ENCODE measurements at places on chromosomes 2 and 18.
A peak's percentile ranks its signal among the peaks of the same experiment; 100 is the strongest.

DNA sequence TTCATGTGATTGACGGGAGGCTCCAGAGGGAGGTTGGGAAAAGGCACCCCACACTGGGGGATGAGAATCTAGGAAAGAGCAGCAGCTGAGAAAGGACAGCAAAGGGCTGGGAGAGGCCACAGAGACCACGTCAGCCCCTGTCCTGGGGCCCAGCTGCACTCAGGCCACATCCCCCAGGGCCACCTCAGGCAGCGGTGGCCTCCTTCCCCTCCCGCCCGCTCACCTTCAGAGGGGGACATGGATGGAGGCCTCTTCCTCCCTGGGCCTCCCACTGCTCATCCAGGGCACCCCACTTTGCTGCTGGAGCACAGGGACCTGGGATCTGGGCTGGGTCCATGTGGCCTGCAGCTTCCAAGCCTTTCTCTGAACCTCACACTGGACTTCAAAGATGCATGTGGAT, 199.8 kb upstream of the HDAC4 start:
- DNase-seq = no peak

DNA sequence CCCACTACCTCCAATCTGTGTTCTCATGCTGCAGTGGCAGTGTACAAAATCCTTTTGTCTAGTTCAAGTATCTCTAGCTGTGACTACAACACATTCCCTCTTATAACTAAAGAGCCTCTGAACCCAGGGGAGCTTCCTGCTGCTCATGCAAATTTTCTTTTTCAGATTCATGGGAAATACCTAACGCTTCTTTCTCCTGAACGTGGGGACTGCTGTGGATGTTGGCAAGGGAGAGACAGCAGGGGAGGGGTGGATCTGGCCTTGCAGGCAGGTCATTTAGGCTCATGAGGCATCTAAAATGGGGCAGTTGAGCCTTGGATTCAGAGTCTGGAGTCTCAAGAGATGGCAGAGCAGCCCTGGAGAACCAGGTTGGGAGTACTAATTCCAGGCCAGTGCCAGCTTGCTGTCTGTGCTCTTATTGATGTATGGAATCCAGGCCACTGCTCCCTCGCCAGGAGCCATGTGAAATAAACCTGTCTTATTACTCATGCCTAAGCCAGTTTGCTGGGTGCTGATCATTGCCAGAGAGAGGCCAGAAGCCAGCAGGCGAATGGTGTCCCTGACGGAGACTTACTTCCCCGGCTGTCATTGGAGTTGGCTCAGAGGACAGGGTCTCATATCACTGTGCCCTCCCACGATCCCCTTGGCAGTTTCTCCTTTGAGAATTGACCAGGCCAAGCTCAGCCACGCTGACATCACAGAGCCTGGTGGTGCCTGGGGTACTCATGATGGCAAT, 29.2 kb upstream of the TNP1 start:
- no peak for DNase-seq

DNA sequence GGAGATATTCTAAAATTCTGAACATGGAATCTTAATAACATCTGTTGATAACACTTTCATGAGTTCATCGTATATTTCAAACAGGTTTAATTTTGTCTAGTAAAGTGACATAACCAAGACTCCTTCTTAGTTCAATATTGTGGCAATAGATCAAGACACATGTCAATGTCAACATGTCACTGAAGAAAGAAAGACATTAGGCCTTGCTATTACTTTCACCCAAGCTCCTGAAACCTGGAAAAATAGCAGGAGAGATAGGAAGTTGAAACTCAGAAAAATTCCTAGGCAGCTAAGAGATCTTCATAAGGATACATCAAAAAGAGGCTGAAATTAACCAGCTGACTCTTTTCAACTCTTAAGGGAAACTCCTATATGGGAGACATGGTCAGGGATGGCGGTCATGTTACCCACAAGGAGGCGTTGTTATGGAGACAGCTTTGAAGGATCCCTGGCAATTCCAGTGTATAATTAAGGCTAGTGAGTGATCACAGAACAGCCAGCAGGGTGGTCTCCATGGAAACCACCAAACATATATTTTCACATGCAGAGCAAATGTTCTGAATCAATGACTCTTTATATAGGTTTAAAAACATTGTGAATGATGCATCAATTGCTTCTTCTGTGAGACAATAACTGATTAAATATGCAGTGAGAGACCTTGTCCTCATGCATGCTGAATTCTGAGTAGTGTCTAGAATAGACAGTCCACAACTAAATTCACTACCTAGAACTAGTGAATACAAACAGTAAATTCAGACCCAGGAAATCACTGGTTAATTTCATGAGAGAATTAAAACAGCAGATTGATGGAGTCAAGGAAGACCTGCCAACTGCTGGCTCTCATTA, 115.3 kb upstream of the RIOK3 start:
- DNase-seq = no peak

GRCh38 chr2:128446049-128446873, 127.6 kb upstream of the HS6ST1 start:
- no peak for DNase-seq

GRCh38 chr18:76113101-76113500, 381.9 kb downstream of the ZNF516 start:
- no peak for DNase-seq

DNA sequence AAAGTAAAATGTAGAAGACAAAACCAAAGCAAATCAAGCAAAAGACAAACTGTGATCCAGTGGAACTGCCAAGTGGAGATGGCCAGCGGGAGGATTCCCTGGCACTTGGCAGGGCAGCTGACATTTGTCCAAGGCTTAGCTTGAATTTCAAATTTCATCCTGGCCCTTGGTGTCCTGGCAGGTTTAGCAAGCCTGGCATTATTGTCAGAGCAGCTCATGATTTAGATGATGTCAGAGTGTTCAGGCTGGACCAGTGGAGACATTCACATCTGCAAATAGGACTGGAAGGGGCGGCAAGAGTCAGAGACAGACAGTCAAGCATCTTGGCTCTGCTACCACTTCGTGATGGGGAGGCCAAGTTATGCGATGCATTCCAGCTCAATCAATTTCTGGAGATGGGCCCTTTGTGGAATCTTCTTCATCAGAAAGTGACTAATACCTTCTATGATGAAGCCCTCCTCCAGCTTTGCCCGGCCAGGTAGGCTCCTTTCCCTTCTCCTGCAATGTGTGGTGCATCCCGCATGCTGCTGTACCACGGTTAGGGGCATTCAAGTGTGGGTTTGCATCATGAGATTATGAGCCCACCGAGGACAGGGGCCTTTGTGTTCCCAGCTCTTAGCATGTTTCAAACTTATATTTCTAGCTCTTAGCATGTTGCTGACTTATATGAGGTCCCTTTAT, 199.7 kb downstream of the ANKRD30B start:
- DNase-seq = no peak

DNA sequence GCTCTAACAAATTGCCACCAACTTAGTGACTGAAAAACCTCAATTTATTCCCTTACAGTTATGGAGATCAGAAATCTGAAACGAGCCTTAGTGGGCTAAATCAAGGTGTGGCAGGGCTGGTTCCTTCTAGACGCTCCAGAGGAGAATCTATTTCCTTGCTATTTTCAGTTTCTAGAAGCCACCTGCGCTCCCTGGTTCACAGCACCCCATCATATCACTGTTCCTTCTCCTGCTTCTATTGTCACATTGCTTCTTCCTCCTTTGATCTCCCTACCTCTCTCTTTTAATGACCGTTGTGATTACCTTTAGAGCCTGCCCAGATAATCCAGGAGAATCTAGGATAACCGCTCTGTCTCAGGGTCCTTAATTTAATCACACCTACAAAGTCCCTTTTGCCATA, 596.6 kb downstream of the PLCL1 start:
- no peak for DNase-seq

GRCh38 chr18:76456018-76456750, 38.9 kb downstream of the ZNF516 start:
- no peak for DNase-seq

DNA sequence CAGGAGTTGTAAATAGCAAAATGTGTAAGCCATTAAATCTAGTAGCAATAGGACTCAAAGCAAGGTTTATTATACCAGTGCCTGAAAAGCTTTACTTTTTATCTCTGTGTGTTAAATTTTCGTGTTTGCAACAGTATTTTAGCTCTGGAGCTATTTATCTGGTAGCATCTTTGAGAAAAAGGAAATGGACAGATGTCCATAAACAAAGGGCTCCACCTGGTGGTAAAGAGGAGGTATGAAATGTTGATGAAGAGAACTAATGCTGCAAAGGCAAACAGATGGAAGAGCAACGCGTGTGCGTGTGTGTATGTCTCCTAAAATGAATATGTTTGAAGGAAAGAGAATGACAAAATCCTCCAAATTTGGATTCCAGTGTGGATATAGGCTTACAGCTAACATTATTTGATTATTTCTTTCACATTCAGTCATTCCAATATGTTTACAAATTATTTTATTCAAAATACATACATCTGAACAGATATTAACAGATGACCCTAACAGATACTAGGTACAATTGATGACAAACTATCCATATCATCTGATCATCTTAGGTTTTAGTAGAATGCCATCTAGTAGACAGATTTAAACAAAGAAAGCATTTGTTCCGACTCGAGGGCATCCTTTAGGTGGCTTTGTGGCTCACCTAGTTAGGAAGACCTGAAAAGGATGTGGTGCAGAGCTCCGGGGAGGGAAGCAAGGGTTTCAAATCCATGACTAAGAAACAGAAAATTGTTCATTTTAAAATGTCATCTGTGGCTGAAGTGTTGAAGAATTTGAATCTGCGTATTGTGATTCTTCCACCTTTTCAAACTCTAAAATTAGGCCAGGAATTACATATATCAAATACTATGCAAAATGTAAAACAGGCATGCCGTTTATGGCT, 383.3 kb downstream of the MTX2 start:
- DNase-seq = peak; percentile 56

DNA sequence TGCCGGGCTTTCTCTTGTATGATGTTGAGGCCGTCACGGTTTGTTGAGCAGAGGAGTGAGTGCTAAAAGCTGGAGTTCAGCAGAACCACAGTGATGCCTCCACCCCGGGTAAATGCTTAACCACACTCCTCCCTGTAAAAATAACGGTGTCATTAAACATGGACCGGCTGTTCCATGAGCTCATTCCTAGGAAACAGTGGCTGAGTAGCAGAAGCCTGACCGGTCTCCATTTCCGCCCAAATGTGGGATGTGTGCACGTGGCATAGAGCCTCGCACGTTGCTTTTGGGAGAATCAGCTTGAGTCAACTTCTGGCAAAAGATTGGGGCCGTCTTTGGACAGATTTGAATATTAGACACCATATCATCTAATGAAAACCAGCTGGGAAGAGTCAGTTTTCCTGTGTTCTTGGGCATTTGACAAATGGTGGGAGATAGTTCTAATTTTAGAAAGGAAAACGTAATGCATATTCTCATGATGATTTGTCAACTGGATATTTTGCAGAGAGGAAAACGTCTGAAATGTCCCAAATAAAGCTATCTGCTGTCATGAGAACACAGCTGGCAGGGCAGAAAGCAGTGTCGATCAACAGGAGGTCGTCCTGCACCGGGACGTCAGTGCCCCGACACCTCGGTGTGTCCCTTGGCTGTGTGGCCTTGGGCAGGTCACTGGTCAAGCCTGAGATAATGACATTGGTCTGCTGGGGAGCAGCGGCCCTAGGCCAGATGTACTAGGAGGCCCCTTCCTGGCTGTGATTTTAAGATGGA, 42.4 kb downstream of the LRRFIP1 start:
- DNase-seq = peak; percentile 71

DNA sequence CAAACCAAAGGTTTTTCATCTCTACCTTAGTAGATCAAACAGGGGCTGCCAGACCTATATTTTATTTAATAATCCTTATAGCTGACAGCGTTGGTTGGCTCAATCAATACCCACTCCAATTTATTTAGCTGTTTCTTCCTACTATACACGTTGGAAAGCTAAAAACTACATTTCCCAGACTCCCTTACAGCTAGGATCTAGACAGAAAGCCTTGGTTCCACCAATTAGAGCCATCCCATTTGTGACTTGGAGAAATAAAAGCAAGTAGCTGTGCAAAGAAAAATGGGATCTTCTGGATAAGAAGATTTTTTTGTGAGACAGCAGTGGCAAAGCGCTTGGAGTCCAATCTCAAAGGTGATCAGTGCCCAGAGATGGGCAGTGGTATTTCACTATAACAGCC, 331.3 kb upstream of the MEIS1 start:
- no peak for DNase-seq

DNA sequence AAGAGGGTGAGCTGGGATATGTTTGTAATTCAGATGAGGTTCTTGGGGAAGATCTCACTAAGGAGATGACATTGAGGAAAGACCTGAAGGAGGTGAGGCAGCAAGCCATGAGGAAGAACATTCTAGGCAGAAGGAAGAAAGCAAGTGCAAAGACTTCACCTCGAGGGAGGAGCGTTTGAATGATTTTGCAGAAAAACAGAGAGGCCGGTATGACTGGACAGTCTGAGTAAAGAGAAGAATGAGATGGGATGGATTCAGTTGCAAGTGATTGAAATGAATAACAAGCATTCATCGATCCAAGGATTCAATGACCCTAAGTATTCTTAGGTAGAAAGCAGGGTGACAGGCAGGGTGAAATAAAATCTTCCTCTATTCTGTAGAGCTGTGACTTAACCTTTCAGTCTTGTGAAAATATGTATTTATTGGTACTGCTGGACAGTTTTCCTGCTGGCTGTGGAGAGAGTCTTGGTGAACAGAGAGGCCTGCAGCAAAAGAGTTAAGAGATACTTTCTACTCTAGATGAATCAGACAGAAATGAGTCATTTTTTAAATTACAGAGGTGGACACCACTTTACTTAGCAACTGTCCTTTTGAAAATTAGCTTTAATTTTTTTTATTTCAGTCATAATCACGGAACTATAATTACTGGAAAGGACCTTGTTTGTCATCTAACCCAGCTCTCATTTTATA, 278.4 kb downstream of the LRRTM1 start:
- no peak for DNase-seq

DNA sequence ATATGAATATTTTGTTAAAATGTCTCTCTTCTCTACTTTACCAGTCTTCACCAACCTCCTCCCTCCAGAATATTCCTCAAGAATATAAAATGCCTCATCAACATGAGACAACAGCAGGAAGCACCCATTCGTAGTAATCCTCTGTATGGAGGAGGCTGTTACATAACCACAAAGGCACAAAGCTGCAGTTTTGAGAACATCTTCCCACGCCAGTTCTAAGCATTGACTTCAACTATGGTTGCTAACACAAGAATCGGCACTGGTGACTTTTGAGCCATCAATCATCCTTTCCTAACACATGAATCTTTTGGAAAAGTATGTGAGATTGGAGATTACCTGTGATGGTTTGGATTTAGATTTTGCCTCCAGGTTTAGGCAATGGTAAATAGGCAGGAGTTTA, 54.9 kb upstream of the CYP1B1 start:
- DNase-seq = no peak

DNA sequence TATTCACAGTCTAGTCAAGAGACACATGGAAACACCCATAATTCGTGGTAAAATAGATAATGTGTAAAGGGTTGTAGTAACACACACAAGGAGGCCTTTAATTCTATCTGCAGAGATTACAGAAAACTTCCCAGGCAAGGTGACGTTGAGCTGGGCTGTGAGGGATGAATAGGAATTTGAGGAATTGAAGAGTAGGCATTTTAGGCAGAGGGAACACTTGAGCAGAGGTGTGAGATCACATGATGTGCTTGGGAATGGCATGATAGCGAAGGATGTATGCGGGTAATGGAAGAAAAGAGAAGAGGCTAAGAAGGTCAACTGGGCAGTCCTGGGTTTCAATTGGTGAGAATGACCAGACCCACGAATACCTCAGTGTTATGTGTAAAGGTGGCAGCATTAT, 20.2 kb downstream of the DRC1 start:
- DNase-seq = no peak

- DNase-seq = peak; percentile 10
Measured at GRCh38 chr2:48332286-48332685, 197.7 kb upstream of the STON1 start.

- DNase-seq = no peak
Measured at GRCh38 chr18:57475903-57476302, 40.7 kb downstream of the ONECUT2 start.

Measured in GM20000 (cell line).